Stimulated activated CD4-positive, alpha-beta T cell treated with anti-CD3 and anti-CD28 coated beads, Interleukin-15, amount 100 ng/mL, for 1 hour (primary cell): ENCODE measurements at places on chromosomes 1 and 21.
A peak's percentile ranks its signal among the peaks of the same experiment; 100 is the strongest.

- no peak for DNase-seq
These were observed 1.4 kb upstream of the TTLL7 start for GRCh38 chr1:84000196-84000885.

- DNase-seq: no peak
These were observed 17.8 kb downstream of the SFPQ start for GRCh38 chr1:35175098-35175576.

GRCh38 chr1:164033782-164034181 lies 525.2 kb upstream of the PBX1 start:
- DNase-seq: no peak

DNA sequence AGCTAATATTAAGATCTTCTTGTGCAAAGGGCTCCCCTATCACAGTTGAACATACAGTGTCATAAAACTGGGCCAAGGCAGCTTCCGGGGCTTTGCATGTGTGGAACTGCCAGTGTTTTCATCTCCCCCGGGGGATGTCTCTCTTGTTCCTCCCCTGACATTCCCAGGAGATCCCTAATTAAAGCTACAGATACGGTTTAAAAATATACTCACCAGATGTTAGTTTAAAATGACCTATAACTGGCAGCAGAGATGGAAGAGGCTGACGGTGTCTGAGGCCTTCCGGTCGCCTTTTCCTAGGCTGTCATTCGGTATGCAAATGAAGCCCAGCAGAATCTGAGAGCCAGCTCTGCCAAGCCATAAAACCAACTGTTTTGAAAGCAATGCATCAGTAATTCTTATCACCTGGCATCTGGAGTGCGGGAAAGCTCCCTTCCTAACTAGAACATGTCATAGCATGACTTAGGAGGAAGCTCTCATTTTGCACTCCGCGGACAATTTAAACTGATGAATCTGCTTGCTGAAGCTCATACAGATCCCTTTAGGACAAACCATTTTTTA lies 436.5 kb upstream of the VAMP3 start:
- DNase-seq: no peak

- DNase-seq: no peak
These were observed 95.8 kb downstream of the KCNN3 start for GRCh38 chr1:154774175-154774855.

- DNase-seq: no peak
These were observed 323.2 kb downstream of the LRRIQ3 start for GRCh38 chr1:73874806-73875205.

DNA sequence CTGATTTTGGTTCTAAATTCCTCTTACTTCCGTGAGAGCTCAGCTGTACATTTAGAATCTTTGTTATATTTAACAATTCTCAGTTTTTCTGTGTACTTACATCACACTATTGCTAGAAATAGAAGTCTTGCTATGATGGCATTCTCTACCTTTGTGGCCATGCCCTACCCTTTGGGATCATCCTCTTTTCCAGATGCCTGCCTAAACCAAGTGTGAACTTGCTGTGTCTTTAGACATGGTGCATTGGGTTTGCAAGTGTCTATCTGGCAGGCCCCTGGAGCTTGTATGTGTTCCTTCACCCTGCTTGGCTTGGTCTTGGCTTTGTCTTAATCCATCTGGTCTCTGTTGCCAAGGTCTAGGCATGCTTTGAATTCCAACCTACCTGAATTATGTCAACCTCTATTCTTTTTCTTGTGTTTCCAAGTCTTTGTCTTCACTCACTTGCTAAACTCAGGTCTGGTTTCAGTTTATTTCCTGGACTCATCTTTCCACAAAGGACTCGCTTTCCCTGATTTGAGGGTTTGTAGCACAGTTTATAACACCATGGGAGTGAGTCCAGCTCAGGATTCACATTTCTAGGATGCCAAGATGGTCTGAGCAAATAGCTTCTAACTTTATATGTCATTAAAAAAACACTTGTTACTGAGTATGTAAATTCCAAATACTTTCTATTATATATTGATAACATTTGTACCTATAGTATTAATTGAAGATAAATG lies 20.6 kb upstream of the APOBEC4 start:
- DNase-seq: no peak

DNA sequence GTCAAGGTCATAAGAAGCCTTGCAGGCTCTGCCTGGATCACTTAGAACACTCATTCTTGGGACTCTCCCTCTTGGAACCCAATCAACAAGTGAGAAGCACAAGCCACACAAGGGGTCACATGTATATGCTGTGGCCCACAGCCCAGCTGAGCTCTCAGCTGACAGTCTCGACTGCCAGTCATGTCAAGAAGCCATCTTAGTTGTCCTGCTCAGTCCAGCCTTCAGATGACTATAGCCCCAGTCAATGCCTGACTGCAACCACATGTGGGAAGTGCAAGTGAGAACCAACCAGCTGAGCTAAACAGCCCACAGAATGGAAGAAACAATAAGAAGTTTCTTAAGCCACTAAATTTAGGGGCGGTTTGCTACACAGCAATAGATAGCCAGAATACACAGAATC lies 356.0 kb downstream of the KCNH1 start:
- no peak for DNase-seq

GRCh38 chr1:176391621-176392020 lies 71.4 kb upstream of the PAPPA2 start:
- no peak for DNase-seq

DNA sequence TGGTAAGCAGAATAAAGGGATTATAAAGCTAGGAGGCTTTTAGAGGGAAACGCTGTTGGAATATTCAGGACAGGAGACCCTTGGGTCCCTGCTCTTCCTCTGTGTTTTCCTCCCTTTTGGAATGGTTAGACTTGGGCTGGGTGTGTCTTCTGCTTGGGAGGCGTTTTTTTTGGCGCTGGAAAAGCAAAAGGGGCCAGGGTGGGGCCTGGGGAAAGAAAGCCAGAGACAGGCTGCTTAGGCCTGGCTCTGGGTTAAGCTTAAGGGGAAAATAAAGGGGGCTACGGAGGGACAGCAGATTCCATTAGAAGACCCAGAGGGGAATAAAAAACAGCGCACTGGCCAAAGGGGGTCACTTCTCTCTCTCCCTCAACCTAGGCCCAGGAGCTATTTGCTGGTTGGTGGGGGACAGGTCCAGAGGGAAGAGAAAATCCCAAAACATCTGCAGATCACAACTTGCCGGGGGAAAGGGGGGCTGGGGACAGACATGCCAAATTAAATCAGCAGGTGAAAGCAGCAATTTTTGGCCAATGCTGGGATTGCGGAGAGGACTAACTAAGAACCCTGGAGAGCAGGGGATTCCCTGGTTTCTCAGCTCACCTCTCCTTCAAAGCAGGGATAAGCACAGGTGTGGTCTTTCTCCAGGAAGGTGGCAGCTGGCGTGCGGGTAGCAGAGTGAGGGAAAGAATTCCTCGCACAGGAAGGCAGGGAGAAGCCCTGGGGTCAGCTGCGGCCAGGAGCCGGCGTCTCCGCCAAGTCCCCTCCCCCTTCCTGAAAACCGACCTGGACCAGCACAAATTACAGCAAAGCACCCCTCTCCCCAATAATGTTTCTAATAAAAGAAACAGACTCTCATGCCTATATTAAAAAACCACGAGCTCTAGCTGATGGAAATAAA lies 82.2 kb upstream of the AK4 start:
- no peak for DNase-seq

GRCh38 chr1:147756341-147756740 lies 4.1 kb downstream of the GJA5 start:
- DNase-seq: no peak

DNA sequence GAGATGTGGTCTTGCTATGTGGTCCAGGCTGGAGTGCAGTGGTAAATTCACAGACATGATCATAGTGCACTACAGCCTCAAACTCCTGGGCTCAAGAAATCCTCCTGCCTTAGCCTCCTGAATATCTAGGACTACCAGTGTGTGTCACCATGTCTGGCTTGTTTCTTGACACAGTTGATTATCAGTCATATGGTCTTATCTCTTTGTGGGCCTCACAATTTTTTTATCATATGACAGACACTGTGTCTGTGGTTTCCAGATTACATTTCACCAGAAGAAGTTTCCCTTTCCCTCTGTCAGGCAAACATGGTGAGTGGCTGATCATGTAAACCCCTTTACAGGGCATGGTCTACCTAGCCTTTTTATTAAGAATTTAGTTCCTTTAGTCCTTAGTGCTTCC lies 96.1 kb downstream of the HFM1 start:
- no peak for DNase-seq

GRCh38 chr1:110616587-110616986 lies 10.4 kb upstream of the KCNA2 start:
- no peak for DNase-seq

DNA sequence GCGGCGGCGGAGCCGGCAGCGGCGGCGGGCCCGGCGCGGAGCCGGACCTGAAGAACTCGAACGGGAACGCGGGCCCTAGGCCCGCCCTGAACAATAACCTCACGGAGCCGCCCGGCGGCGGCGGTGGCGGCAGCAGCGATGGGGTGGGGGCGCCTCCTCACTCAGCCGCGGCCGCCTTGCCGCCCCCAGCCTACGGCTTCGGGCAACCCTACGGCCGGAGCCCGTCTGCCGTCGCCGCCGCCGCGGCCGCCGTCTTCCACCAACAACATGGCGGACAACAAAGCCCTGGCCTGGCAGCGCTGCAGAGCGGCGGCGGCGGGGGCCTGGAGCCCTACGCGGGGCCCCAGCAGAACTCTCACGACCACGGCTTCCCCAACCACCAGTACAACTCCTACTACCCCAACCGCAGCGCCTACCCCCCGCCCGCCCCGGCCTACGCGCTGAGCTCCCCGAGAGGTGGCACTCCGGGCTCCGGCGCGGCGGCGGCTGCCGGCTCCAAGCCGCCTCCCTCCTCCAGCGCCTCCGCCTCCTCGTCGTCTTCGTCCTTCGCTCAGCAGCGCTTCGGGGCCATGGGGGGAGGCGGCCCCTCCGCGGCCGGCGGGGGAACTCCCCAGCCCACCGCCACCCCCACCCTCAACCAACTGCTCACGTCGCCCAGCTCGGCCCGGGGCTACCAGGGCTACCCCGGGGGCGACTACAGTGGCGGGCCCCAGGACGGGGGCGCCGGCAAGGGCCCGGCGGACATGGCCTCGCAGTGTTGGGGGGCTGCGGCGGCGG lies 1.0 kb downstream of the ARID1A start:
- peak; percentile 64 for DNase-seq

GRCh38 chr1:181092883-181093458 lies 4.5 kb downstream of the IER5 start:
- DNase-seq: no peak

DNA sequence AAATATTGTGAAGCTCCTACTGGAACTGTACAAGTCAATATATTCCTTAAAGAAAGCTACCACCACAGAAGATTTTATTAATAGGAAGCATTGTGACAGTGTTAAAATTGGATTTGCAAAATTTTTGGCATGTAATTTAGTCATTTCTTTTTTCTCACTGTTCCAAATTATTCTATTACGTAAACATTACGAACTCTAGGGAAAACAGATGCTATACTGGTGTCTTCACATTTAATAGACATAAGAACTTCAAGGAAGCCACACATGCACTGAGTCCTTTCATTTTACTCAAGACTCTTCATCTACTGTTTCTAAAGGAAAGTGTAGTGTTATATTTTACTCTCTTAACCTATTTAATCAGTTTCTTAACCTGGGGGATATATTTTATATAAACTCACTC lies 135.4 kb downstream of the HMCN1 start:
- no peak for DNase-seq

- DNase-seq: no peak
These were observed 65.8 kb upstream of the RAB4A start for GRCh38 chr1:229204921-229205777.

DNA sequence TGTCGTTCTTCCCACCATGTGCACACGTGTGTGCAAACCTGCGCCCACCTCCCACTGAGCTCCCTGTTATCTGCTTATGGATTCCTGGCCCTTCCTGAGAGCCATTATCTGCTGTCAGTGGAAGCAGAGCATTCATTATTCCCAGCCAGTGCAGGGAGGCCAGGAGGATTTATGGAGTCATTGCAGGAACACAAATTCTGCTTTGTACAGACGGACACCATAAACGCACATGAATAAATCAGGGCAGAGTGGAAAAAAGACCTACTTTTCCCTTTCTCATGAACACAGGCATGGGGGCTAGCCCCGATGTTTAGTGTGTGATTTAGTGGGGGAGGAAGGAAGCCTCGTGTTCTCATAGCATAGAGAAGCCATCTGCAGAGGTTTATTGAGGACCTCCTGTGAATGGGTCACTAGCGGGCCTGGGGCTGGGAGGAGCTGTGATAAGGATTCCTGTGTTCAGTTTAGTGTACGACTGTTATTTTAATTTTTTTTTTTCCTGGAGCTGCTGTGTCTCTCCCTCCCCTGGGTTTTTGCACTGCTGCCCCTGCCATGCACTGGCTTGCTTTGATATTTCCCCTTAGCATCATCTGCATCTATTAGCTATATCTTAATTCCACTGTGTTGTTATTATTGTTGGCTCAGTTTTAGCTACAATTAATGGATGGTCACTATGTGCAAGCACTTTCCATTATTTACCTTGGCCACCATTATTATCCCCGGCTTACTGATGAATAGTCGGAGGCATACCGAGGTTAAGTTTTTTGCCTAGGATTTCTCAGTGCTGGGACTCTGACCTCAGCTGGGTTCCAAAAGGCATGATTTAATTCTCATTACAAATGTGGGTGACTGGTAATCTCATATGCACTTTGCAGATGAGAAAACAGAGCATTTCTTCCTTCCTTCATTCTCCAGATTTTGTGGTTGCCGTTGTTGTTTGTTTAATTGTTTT lies 33.0 kb downstream of the HUNK start:
- DNase-seq: no peak

DNA sequence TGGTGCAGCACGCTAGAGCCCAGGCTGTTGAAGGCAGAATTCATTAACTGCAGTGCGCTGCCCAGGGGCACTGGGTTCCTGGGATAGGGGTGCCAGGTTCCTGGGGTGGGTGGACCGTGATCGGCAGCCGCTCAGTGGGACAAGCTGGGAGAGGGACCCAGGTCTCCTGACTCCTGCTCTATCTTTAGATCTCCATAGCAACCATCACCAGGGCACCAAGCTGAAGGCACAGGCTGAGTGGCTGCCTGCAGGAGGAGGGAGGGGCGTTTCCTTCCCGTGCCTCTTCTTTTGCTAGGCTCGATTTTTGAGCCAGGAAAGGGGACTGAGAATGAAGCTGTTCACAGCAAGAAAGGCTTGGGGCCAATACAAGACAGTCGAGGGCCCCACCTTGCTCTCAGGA lies 20.9 kb upstream of the CDCP2 start:
- no peak for DNase-seq

GRCh38 chr1:75953461-75953860 lies 21.3 kb upstream of the ASB17 start:
- no peak for DNase-seq

DNA sequence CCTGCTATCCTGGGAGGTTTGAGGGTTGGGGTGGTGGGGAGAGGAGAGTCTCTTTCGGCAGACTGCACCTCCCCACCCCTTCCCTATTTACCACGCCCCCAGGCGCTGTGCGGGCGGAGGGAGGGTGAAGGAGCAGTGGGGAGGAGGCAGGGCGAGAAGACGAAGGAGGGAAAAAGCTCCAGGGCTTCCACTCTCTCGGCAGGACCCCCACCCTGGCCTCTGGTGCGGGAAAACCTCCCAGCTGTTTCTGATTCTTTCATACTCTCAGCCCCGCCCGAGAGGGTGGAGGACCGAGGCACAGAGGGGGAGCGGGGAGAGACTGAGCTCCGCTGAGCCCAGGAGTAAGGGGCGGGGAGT lies 866 bp upstream of the WNT2B start:
- DNase-seq: no peak
